ENCODE measurements at places on chromosomes 5 and 9.

GRCh38 chr9:87746186-87746585, 20.3 kb downstream of the CTSL start:
- DNase-seq = no peak
- peaks cover 6% of the 10 kb centered on the region for H3K27me3 ChIP-seq
- H3K27ac ChIP-seq = no peak overlapping the region
- H3K4me1 ChIP-seq = no peaks in the 10 kb centered on the region
- H3K36me3 ChIP-seq = no peaks in the 10 kb centered on the region
- no peak overlapping the region for H3K4me3 ChIP-seq

- DNase-seq = no peak
- H3K27me3 ChIP-seq = no peaks in the 10 kb centered on the region
- no peak overlapping the region for H3K4me3 ChIP-seq
- no peak overlapping the region for H3K27ac ChIP-seq
Measured at GRCh38 chr9:38090170-38090569, 21.1 kb upstream of the SHB start.

DNA sequence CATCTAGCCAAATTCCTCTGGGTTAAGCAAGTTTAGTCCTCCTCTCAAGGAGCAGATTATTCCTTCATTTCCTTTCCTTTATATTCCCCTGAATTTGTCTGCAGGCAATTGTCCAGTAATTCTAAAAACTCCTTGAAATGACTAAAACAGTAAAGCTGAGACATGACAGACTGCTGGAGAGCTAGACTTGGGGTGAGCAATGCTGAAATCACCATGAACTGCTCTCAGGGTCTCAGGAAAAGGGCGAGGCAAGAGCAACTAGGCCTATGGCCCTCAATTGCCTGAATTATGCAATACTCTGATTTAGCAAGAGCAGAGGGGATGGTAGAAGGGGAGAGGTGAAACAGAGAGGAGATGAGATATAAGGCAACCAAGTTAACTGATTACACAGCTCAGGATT, 172.9 kb upstream of the NREP start:
- no peaks in the 10 kb centered on the region for H3K36me3 ChIP-seq
- H3K4me3 ChIP-seq = no peak overlapping the region
- DNase-seq = no peak

DNA sequence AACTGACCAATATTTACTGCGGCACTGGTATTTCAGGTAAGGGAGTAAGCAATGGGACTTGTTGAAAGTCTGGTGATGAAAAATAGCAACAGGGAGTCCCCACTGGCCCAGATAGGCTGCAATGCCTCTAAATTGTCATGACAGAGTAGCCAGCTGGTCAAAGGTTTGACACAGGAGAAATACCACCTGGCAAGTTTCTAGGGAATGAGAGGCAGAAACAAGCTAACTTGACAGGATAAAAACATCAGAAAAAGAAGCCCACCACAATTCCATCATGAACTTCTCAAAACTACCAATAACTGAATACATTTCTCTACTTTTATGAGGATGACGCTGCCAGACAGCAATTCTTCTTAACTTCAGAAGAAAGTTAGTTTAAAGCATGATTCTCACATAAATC, 99.8 kb downstream of the STRBP start:
- H3K27me3 ChIP-seq = no peaks in the 10 kb centered on the region
- H3K4me3 ChIP-seq = no peak overlapping the region
- no peaks in the 10 kb centered on the region for H3K36me3 ChIP-seq

DNA sequence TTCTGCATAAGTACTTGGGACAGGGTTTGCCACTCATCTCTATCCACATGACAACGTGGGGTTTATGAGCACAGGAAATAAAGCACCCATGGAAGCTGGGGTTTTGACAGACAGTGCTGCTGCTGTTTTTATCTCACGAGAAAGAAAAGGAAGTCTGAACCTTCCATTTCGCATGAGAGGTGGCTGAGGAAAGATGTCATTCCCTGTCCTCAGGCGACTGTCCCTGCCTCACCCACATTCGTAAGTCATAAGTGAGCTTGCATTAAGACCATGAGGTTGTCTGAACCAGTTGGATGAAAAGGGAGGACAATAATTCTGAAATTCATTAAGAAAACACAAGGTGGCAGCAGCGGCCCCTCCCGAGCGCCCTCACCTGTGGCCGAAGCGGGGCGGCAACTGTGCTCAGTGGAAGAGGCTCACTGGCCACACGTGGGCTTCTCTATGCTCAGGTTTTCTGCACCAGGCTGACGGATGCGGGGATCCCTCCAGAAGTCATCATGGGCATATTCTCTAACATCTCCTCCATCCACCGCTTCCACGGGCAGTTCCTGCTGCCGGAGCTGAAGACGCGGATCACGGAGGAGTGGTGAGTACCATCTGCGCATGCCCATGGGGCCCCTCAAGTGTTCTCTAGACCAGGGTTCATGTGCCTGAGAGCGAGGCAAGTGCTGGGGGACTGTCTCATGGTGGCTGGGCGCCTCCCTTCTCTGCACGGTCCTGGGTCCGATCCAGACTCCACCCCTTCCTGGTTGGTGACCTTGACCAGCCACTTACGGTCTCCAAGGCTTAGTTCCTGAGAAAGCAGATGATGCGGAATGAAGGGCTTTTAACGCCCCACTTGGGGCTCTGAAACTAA, 54.7 kb upstream of the SUSD3 start:
- no peaks in the 10 kb centered on the region for H3K27me3 ChIP-seq
- no peak for DNase-seq
- H3K36me3 ChIP-seq = no peaks in the 10 kb centered on the region
- H3K4me3 ChIP-seq = no peak overlapping the region
- no peak overlapping the region for H3K27ac ChIP-seq

- DNase-seq = no peak
- H3K27me3 ChIP-seq = no peaks in the 10 kb centered on the region
- H3K4me1 ChIP-seq = peaks cover 17% of the 10 kb centered on the region
- no peaks in the 10 kb centered on the region for H3K36me3 ChIP-seq
Measured at GRCh38 chr9:5563886-5564285, 53.6 kb downstream of the PDCD1LG2 start.

- H3K4me3 ChIP-seq = no peak overlapping the region
- no peak overlapping the region for H3K27ac ChIP-seq
- H3K4me1 ChIP-seq = peaks cover 10% of the 10 kb centered on the region
- H3K36me3 ChIP-seq = no peaks in the 10 kb centered on the region
Measured at GRCh38 chr5:177410575-177410974, 1.2 kb upstream of the F12 start.

DNA sequence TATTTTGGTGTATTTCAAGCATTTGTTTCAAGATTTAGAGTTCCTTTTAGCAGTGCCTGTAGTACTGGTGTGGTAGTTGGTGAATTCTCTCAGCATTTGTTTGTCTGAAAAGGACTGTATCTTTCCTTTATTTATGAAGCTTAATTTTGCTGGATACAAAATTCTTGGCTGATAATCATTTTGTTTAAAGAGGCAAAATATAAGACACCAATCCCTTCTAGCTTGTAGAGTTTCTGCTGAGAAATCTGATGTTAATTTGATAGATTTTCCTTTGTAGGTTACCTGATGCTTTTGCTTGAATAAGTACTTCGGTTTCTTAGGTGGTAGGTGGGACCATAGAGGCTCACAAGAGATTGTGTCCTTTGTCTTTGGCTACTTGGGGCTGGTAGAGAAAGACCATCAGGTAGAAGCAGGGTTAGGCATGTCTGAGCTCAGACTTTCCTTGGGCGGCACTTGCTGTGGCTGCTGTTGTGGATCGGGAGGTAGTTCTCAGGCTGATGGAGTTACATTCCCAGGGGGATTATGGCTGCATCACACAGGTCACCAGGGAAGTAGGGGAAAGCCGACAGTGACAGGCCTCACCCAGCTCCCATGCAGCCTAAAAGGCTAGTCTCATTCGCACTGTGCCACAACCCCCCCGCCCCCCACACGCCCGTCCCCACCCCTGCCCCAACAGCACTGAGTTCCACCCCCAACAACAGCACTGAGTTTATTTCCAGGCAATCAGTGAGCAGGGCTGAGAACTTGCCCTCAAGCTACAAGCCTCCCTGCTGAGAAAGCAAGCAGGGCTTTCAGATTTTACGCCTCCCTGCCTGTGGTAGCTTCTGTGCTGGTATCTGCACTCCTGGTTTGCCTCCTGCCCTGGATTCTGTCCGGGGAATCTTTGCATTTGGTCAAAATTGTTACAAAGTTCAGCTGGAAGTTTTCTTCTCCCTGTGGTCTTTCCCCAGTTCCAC, 127.1 kb upstream of the GLRA1 start:
- H3K4me1 ChIP-seq = no peaks in the 10 kb centered on the region
- H3K27ac ChIP-seq = no peak overlapping the region
- H3K36me3 ChIP-seq = no peaks in the 10 kb centered on the region
- DNase-seq = no peak
- no peak overlapping the region for H3K4me3 ChIP-seq

DNA sequence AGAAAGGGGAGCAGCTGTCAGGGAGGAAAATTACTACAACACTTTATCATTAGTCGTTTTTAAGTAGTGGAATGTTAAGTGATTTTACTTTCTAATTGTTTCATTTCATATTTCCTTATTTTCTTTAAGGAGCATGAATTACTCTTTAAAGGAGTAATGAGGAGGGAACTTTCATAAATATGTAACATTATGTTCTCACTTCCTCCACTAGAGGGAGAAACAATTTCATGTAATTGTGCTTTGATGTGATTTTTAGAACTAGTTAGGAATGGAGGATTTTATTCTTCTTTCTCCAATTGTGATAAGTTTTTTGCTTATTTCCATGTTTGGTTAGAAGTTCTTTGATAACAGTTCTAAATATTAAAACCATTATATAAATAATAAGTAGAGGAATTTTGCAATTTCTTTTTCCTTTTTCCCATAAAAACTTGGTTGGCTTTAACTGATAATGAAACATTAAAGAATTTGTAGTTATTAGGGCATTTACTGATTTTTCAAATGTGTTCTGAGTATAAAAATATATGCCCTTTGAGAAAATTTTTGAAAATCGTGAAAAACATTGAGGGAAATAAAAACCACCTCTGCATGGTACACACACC, 25.6 kb downstream of the CEP78 start:
- H3K27ac ChIP-seq = no peak overlapping the region
- no peaks in the 10 kb centered on the region for H3K36me3 ChIP-seq
- H3K4me1 ChIP-seq = peaks cover 5% of the 10 kb centered on the region

DNA sequence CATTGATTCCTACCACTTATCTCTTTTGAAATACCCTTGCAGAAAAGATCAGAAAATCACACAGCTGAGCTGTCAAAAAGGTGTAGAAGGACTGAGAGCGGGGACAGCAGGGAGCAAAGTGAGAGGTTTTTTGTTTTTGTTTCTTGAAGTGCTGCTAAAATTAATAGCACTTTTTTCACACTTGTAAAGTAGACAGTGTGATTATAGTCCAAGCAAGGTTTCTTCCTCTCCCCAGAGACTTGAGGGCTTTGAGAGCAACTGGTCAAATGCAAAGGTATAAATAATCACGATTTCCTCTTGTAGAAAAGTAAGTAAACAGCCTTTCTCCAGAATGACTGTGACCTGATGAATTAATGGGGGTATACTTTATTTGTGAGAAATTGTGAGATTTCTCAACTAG, 326.9 kb downstream of the ZNF608 start:
- H3K4me1 ChIP-seq = no peaks in the 10 kb centered on the region
- no peak overlapping the region for H3K4me3 ChIP-seq
- DNase-seq = no peak
- no peak overlapping the region for H3K27ac ChIP-seq

GRCh38 chr5:36301858-36302603, at the start of gene RANBP3L:
RANBP3L (minus strand) TSS chr5:36301902; CDS start chr5:36301416, 486 bp downstream.
- H3K27me3 ChIP-seq = no peaks in the 10 kb centered on the region
- H3K27ac ChIP-seq = peak within 1 kb of the TSS; percentile 64
- H3K4me1 ChIP-seq = peaks cover 12% of the 10 kb centered on the region
- H3K36me3 ChIP-seq = no peaks in the 10 kb centered on the region
- no peak for DNase-seq

GRCh38 chr9:136665704-136666371, 3.1 kb downstream of the EGFL7 start:
- H3K4me1 ChIP-seq = peaks cover 7% of the 10 kb centered on the region
- DNase-seq = no peak
- H3K27ac ChIP-seq = no peak overlapping the region
- H3K27me3 ChIP-seq = peaks cover 7% of the 10 kb centered on the region
- no peaks in the 10 kb centered on the region for H3K36me3 ChIP-seq

GRCh38 chr9:109903515-109904138, 123.6 kb downstream of the PALM2AKAP2 start:
- peaks cover 10% of the 10 kb centered on the region for H3K4me1 ChIP-seq
- H3K27me3 ChIP-seq = no peaks in the 10 kb centered on the region
- DNase-seq = no peak
- H3K27ac ChIP-seq = no peak overlapping the region
- H3K4me3 ChIP-seq = no peak overlapping the region
- H3K36me3 ChIP-seq = no peaks in the 10 kb centered on the region

GRCh38 chr9:137255448-137256114, 454 bp downstream of the NELFB start:
- H3K27ac ChIP-seq = peak overlapping the region; percentile 80
- no peak for DNase-seq
- no peaks in the 10 kb centered on the region for H3K27me3 ChIP-seq
- peak overlapping the region; percentile 85 for H3K4me3 ChIP-seq

- no peaks in the 10 kb centered on the region for H3K27me3 ChIP-seq
- H3K4me1 ChIP-seq = no peaks in the 10 kb centered on the region
- H3K36me3 ChIP-seq = no peaks in the 10 kb centered on the region
- no peak overlapping the region for H3K27ac ChIP-seq
- H3K4me3 ChIP-seq = no peak overlapping the region
Measured at GRCh38 chr5:173451651-173452050, 123.4 kb upstream of the STC2 start.

DNA sequence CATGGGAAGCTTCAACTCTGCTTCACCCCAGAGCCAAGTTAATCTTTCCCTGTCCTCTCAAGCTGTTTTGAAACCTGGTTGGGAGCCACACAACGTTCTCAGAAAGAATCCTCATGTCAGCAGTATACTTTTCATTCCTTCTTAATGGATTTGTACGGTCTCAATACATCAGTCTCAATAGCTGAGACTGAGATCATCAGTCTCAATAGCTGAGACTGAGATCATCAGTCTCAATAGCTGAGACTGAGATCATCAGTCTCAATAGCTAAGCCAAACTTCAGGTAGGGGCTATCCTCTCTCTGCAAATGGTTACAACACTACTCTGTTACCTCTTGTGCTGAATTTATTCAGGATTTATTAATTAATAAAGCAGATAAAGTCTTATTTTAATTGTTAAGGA, 1317.4 kb upstream of the CDH9 start:
- H3K27ac ChIP-seq = no peak overlapping the region
- H3K27me3 ChIP-seq = no peaks in the 10 kb centered on the region
- no peak for DNase-seq
